Epithelial cell of proximal tubule (primary cell): ENCODE measurements at places on chromosomes 4 and X.

GRCh38 chr4:6309777-6310176 is 40.1 kb downstream of the WFS1 start:
- DNase-seq, result no peak

DNA sequence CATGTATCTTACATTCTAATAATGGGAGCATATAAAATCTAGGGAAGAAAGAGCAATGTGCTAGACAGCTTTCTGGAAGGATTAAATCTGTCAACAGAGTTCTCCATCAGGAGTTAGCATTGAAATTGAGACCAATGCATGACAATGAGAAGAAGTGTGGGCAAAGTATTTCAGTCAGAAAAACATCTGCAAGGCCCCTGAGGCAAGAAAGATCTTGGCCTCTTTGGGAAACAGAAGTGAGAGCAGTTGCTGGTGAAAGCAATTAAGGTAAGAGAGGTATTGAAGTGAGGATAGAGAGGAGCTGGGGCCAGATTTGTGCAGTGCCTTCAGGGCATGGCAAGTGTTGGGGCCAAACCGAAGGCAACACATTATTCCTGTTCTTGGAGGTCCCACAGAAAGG is 999.1 kb downstream of the STPG2 start:
- no peak for DNase-seq

DNA sequence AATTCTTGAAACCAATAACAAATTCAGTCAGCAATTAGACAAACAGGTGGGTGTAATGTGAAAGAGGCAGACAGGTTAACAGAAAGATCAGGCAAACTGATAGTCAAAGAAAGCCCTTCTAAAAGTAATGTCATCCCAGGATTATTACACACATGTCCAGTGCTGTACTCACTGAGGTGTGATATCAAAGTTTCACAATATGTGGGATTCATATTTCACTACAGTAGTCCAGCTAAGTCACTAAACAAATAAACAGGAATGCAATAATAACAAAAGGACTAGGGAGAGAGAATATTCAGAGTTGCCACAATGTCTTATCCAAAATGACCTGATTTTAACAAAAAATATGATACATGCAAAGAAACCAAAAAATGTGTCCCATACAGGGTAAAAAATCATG is 787.5 kb downstream of the FSTL5 start:
- no peak for DNase-seq

GRCh38 chrX:149074398-149074797 is 430.7 kb downstream of the IDS start:
- DNase-seq, result no peak

DNA sequence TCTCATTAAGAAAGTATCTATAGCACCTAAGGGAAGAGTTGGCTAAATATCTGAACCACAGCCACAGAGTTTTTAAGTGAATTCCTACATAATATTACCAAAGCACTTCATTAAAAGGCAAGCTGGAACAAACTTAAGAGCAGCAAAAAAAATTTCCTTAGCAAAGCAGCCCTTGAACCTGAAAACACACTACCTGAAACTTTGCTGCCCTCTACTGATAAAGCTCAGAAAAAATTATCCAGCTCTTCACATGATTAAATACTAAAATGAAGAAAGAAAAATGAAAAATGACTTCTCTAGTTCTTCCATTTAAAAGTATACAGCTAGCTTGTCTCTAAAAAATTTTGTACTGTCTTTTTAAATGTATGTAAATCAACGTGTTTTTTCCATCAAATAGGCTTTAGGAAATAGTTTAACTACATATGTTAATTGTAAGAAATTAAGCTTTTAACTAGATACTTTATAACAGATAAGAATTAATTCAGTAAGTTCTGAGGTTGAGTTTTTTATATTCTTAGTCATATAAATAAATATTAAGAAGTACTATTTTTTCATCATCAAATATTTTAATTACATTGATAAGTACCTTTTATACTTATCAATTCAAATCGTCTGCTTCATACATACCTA is 156.1 kb downstream of the STPG2 start:
- DNase-seq, result peak; percentile 19
